Epithelial cell of prostate (primary cell): ENCODE measurements at places on chromosomes 5 and 9.
A peak's percentile ranks its signal among the peaks of the same experiment; 100 is the strongest.

- no peak for DNase-seq
These were observed 3.0 kb downstream of the TRMO start for GRCh38 chr9:97919217-97919813.

GRCh38 chr5:100902440-100903038 lies 543 bp downstream of the ST8SIA4 start:
- no peak for DNase-seq

- DNase-seq = peak; percentile 24
These were observed 202.9 kb downstream of the NR2F1-AS1 start for GRCh38 chr5:93378073-93378472.

- no peak for DNase-seq
These were observed 96.5 kb upstream of the ERCC6L2 start for GRCh38 chr9:95778957-95779356.

DNA sequence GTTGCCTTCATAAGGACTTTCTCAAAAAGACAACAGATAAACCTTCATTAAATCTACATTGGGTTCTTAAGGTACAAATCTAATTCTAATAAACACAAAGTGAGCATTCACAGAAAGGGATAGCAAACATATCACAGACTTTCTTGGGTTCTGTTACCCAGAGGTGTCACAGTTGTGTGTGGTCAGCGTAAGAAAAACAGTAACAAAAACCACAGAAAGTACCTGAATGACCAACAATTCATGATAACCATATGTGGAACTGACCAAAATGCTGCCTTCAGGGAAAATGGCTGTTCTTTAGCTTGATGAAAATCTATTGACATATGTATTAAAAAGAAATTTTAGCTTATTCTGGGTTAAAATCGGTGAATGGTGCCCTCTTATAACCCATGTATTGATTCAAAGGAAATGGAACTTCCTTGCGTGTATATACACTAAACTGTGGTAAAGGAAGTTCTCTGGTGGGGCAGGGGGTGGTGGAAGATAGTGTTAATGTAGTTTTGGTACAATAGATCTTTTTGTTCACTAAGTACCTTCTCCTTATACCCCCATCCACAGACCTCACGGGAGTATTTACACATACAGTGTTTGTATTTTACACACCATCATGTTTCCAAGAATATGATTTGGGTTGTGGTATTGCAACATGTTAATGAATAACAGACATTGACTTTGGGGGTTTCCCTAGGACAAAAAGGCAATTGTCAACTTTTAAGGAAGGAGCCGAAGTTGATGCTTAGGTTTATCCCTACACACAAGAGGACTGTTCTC lies 152.5 kb downstream of the APBA1 start:
- no peak for DNase-seq

GRCh38 chr9:130289711-130290241 lies 24.2 kb downstream of the HMCN2 start:
- no peak for DNase-seq

DNA sequence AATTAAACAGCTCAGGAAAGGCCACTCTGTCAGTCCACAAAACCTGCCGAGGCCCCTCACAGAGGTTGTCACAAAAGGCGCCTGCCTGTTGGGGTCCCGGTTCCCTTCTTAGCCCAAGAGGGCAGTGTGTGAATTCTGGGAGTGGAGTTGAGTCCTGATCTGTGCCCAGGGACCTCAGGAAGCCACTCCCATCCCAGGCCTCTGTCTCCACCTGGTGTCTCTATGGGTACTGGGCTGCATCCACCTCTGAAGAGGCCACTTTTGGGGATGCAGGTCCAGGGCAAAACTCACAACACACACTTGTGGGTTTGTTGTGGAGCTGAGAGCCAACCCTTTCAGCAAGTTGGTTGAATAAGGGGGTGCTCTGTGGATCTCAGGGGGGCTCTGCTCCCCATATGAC lies 74.3 kb upstream of the STXBP1 start:
- DNase-seq = no peak

DNA sequence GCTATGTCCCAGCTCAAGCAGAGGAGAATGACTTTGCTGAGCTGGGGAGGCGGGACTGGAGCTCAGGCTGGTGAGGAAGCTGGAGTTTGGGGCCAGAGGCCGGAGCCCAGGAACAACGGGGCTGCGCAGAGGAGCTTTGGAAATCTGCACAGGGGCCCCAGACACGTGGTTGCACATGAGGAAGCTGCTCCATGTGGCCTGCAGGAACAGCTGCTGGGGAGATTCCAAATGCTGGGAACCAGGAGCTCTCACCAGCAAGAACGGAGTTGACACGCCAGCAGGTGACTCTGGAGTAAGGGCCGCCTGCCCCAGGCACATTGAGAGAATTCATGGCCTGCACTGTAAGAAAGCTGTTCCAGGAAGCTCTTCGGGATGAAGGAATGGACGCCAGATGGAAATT lies 91.0 kb downstream of the OLFM1 start:
- no peak for DNase-seq

GRCh38 chr9:98074115-98074990 lies 17.8 kb downstream of the NANS start:
- DNase-seq = no peak

GRCh38 chr9:138043411-138044345 lies 166.1 kb downstream of the CACNA1B start:
- DNase-seq = no peak

DNA sequence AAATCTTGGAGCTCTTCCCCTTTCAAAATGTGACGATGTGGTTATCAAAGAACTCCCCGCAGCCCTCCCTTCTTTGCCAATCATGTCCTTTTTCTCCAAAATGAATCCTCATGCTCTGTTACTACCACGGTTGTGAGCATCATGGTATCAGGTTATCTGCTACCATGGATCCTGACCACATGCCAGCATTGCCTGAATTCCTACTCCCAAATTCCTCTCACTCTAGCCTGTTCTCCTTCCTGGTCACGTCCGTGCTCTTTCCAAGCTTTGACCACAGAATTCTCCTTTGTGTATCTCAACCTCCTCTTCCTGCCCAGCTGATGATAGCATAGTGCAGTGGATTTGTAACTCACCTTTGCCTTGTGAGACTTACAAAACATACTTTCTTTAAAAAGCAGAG lies 59.5 kb upstream of the FBXL7 start:
- no peak for DNase-seq

GRCh38 chr9:95552814-95553546 lies 36.2 kb upstream of the PTCH1 start:
- DNase-seq = no peak

DNA sequence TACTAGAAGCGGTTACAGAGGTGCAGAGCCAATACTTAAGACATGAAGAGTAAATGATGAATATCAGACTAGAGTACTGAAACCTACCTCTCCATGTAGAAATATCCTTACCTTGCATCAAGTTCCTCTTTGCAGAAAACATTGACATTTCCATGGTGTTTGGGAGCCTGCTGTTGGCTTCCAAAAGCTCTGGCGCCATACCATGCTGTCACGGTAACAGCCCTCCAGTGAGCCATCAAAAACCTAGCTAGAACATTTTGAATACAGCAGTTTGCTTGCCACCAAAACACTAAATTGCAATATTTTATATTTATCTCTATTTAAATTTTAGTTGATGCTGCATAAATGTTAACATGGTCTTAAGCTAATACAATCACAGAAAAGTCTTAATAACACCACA lies 144.1 kb upstream of the LRRTM2 start:
- DNase-seq = no peak

GRCh38 chr9:6692881-6693361 lies 47.4 kb upstream of the GLDC start:
- no peak for DNase-seq

- DNase-seq = no peak
These were observed 262.5 kb downstream of the TUSC1 start for GRCh38 chr9:25415718-25416117.

- no peak for DNase-seq
These were observed 64.7 kb downstream of the FRMD3 start for GRCh38 chr9:83473488-83473971.

DNA sequence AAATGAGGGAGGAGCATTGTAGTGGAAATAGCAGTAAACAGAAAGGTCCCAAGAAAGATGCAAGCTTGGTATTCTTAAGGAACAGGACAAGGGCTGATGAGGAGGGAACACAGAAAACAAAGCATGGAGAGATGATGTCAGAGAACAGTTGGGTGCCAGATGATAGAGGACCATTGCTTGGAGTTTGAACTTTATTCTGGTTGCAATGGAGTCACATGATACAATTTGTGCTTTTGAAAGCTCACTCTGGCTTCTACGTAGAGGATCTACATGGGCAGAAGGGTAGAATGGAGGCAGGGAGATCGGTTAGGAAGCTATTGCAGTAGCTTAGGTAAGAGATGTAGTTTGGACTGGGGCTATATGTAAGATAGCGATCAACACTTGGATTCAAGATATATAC lies 39.8 kb downstream of the SGTB start:
- no peak for DNase-seq

DNA sequence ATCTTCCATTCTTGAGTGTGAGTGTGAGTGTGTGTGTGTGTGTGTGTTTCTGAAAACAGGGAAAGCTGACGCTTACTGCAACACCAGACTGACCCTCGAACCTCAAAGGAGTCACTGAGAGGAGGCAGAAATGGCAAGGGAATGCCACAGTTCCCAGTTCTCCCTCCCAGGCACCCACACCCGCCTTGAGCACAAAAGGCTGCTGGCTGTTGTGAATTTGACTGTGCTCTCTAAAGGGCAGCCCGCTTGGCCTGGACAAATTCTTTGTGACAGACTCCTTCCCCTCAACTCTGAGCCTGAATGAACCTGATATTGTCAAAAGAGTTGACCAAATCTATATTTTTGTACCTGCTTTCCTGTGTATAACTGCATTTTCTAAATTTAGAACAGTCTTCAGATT lies 245.7 kb upstream of the IRX2 start:
- DNase-seq = no peak

GRCh38 chr9:124480621-124480981 lies 26.6 kb downstream of the NR5A1 start:
- DNase-seq = no peak

- DNase-seq = no peak
These were observed 252.5 kb downstream of the SLIT3 start for GRCh38 chr5:169048181-169049125.

GRCh38 chr9:133839822-133840329 lies 101.7 kb upstream of the SARDH start:
- no peak for DNase-seq

DNA sequence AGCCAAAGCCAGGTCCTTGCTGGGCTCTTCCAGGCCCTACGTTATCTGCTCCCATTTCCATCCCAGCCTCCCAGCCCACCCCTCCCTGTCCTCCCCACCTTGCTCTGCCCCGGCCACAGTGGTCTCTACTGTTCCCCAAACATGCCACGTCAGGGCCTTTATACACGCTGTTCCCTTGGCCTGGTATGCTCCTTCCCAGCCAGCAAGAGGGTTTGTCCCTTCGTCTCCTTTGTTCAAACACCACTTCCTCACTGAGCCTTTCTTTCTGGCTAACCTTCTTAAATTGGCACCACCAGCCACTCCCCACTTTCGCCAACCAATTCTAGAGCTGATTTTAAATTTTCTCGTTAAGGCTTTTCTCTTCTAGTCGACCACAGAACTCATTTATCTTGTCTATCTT lies 9.8 kb downstream of the SH2D3C start:
- no peak for DNase-seq

DNA sequence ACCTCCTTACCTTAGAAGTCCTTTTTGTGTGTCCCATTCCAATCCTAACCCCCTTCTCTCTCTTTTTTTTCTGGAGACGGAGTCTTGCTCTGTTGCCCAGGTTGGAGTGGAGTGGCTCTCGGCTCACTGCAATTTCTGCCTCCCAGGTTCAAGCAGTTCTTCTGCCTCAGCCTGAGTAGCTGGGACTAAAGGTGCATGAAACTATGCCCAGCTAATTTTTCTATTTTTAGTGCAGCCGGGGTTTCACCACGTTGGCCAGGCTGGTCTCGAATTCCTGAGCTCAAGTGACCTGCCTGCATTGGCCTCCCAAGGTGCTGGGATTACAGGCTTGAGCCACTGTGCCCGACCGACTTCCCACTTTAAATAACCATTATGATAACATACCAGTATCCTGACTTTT lies 17.5 kb downstream of the TMEM38B start:
- no peak for DNase-seq

GRCh38 chr5:73625944-73626811 lies at the start of gene ARHGEF28:
TSS of gene ARHGEF28 (plus strand) at chr5:73626196. CDS start at chr5:73684852, 58,656 bp downstream.
- no peak for DNase-seq

GRCh38 chr9:16873126-16873802 lies 2.8 kb upstream of the BNC2 start:
- DNase-seq = no peak

DNA sequence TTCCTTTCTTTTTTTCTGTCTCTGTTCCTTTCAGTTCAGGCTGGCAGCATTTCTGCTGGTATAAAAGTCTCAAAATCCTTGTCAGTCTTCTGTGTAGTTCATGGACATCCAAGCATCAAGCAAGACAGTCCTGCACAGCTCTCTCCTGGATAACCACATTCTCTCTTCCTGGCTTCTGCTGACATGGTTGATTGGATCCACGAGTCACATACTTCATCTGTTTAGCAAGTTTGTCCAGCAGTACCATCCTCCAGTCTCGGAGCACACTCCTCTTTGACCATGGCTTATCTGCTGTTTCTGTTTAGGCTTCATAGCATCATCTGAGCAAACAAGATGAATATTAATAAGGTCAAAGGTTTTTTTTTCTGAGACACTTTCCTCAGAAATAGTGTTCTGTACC lies 220.8 kb downstream of the KDM4C start:
- no peak for DNase-seq

DNA sequence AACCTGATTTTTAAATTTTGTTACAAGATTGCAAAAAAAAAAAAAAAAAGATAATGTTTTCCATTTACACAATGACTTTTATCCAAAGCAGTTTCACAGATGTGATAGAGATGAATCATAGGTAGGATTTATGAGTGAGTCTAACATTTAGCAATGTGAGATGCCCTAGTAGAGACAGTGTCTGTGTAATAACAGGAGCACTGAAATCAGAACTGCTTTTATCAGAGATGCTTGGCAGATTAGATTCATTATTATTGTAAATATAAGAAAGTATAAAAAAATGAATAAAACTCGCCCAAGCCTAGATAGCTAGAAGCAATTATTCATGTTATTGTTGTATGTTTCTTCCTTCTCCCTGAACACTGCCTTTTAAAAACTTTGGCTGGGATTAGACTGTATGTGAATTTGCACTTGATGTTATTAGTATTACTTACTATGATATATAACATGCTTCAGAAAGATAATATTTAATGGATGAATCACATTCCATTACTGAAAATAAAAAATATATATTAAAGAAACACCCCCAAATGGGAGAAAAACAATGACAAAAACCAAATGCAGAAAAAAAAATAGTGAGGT lies 567.3 kb upstream of the KLF4 start:
- peak; percentile 82 for DNase-seq

- no peak for DNase-seq
These were observed 416.5 kb upstream of the POU5F2 start for GRCh38 chr5:94157704-94158539.
